ENCODE measurements at places on chromosomes 6 and 20.

GRCh38 chr6:135568379-135568778, 70.8 kb upstream of the AHI1 start:
- no peak for DNase-seq

- DNase-seq, result no peak
These were observed 52.9 kb downstream of the SLC35B3 start for GRCh38 chr6:8382434-8382833.

- no peak for DNase-seq
These were observed 1.3 kb upstream of the SMLR1 start for GRCh38 chr6:130825772-130826441.

DNA sequence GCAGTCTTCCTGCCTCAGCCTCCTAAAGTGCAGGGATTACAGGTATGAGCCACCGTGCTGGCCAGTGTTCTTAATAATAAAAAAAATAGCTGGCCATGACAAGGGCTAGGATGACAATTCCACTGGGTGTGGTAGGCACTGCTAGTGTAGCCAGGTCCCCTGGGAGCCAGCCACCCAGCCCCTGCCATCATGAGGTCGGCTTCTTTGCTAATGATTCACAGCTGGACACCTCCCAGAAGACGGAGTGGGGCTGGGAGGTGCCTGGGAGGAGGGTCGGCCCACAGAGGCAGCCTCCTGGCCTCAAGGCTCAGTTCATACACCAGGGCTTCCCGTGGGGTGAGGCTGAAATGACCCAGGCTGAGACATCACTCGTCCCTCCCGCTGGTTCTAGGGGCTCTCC, 230.4 kb downstream of the TAF4 start:
- DNase-seq, result no peak

DNA sequence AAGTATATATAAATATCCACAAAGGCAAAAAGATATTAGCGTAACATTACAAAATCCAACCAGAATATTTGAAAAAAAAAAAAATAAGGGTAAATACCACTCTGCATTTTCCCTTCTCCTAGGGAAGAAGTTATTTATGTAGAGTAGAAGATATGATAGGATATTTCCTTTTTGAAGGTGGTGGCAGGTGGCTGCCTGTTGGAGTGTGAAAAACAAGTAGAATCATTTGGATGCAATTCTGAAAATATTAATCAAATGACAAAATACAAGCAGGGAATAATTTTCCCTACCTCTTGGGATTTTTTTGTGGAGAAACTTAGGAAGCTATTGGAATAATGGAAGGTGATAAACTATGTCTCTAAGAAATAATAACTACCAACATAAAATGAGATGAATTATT, 62.5 kb upstream of the OGFRL1 start:
- DNase-seq, result no peak

- no peak for DNase-seq
These were observed 42.9 kb downstream of the GRM1 start for GRCh38 chr6:146071781-146072180.

- no peak for DNase-seq
These were observed 151.6 kb upstream of the GMDS start for GRCh38 chr6:2396846-2397630.

DNA sequence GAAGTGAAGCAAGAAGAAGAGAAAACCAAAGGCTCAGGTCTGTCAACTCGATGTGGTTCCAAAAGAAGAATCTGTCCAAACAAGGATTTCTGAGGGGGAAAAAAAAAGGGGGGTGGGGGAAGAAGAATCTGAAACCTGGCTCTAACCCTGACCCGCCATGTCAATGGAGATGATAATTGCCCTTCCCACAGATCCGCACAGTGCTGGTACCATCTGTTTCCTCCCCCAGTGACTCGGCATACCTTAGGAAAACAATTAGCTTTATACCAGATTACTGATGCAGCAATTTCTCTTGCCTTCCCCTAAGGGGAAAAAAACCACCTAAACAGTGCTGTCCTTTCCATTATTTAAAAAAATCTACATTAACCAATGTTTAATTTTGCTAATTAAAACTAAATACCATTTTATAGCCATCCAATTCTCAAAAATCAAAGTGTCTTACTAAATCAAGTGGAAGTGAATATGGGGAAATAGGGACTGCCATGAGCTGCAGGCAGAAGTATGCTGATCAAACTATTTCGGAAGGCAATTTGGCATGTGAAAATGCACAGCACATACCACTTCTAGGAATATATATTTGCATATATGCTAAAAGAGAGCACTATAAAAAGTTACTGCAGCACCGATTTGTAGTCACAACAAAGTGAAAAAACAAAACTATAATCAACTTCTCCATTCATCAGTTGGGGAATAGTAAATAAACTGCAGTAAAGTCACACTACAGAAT, 46.8 kb downstream of the MAP7 start:
- DNase-seq, result no peak

- no peak for DNase-seq
These were observed 8.0 kb downstream of the CD2AP start for GRCh38 chr6:47485491-47486135.

DNA sequence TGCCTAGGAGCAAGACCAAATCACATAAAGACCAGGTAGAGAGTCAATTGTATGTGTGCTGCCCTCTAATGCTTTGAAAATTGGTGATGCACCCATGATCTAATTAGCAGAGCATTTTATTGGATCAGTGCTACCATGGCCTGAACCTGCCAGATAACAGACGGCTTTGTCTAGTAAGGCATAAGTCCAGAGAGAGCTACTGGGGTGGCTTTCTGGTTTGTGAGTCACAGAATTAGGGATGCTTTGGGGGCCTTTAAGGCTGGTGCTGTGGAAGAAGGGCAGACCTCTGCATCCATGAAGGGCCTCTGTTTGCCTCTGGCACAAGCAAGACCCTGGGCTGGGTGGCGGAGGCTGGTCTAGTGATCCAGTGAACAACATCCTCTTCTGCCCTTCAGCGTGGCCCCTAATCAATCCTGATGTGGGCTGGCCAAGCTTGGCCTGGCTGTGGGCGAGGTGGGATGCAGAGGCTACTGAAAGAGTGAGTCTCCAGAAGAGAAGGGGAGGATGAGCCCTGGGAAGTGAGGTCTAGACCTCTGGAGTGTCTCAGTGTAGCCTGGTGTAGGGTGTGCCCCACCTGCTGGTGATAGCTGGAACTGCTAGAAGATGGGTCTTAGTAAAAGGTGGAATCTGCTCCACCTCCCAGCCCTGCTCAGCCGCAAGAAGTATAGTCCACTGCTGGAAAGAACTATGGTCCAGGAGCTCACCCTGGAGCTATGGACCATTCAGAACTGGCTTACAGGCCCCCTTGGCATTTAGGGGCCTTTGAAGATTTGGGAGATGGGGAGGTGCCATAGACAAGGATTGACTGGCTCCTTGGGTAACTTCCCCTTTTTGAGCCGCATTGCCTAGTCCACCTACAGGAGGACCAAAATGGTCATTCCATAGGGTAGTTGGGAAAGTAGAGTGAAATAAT, 36.7 kb upstream of the AAR2 start:
- peak; percentile 90 for DNase-seq

DNA sequence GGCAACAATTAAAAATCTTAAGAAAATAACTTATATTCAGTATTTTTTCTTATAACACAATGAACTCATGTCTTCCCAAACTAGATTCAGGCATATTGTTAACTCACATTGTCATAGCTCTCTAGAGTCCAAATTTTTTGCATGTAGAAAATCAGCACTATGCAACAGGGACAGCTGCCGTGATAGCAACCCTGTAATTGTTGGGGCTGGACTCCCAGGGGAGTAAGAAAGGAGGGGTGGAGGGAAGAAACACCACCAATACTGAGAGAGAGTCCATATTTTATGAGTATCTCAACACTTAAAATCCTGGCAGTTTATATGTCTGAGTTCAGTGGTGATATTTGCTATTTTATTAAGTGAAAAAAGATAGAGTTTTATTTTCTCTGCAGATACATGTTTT, 89.6 kb upstream of the HS3ST5 start:
- no peak for DNase-seq

DNA sequence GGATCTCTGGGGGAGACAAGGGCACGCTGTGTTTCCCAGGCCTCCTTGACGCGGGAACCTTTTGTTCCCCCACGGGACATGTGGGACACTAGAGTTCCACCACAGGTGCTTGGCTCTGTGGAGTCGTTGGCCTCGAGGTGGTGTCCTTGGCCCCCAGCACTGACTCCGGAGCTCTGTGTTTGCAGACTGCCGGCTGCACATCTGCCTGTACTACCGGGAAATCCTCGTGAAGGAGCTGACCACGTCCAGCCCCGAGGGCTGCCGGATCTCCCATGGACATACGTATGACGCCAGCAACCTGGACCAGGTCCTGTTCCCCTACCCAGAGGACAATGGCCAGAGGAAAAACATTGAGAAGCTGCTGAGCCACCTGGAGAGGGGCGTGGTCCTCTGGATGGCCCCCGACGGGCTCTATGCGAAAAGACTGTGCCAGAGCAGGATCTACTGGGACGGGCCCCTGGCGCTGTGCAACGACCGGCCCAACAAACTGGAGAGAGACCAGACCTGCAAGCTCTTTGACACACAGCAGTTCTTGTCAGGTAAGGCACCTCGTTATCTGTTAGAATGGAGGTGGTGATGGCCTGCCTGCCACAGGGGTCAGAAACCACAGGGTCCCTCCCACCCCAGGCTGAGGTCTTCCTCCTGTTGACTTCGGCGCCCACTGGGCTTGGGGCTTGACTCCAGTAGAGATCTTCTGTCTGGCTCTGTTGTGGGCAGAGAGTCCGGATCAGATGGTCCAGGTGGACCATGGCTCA, 9.9 kb downstream of the IRF4 start:
- no peak for DNase-seq

DNA sequence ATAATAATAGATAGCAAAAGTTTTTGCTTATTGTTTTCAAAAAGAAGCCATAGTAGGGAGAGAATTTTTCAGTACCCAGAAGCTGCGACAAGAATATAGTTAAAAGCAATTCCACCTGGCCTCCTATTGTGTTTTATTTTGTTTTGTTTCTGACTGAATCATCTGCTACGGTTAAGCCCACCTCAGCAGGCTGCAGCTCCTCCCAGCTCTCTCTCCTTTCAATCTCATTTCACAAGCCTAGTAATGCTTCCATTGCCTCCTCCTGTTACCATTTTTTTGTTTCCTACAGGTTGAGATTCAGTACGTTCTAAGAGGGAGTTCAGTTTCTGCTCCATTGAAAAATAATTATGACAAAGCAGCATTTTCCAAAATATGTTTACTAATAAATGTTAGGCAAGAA, 77.9 kb downstream of the PCSK2 start:
- DNase-seq, result no peak

GRCh38 chr20:63007360-63007645, 539 bp upstream of the BHLHE23 start:
- DNase-seq, result no peak

GRCh38 chr6:35038076-35038475, 103.1 kb downstream of the TCP11 start:
- DNase-seq, result no peak

GRCh38 chr20:35039846-35040489, 52.6 kb downstream of the TRPC4AP start:
- DNase-seq, result no peak

DNA sequence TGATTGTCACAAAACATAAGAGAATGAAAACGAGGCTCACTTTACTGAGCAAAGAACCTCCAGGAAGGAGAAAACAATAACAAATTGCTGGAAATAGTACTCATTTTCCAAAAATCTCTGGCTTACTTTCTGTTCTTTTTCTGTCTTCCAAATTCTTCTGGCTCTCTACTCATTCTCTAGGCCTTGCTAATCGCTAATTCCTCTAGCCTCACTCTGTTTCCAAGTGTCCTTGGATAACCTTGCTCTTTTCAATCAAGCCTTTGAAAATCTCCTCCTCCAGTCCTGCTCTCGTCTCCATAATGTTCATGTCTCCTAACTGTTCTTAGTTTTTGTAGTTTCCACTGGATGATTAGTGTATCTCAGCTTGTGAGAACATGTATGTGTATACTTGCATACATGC, 96.2 kb upstream of the MAP7 start:
- no peak for DNase-seq

DNA sequence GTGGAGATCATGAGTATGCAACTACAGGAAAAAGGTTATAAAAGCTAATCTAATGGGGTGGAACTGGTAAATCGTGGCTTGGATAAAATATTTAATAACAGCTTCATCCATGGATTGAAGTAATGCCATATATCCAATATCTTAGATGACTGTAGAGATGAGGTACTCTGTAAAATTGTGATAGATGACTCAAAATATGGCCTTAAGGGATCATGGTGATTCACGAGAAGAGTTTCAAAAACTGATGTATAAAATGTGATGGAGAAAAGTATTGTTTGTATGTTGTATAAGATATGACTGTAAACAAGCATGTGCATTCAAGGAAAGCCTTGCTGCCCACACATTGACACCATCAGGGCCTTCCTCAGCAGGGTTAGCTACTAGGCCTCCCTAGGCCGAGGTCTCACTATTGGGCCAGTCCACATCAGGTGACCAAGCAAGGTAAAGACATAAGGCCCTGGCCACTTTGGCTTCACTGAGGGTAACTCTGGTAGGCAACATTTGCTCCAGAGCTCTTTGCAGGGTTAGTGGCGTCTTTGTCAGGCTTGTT, 17.7 kb upstream of the CCN6 start:
- no peak for DNase-seq

DNA sequence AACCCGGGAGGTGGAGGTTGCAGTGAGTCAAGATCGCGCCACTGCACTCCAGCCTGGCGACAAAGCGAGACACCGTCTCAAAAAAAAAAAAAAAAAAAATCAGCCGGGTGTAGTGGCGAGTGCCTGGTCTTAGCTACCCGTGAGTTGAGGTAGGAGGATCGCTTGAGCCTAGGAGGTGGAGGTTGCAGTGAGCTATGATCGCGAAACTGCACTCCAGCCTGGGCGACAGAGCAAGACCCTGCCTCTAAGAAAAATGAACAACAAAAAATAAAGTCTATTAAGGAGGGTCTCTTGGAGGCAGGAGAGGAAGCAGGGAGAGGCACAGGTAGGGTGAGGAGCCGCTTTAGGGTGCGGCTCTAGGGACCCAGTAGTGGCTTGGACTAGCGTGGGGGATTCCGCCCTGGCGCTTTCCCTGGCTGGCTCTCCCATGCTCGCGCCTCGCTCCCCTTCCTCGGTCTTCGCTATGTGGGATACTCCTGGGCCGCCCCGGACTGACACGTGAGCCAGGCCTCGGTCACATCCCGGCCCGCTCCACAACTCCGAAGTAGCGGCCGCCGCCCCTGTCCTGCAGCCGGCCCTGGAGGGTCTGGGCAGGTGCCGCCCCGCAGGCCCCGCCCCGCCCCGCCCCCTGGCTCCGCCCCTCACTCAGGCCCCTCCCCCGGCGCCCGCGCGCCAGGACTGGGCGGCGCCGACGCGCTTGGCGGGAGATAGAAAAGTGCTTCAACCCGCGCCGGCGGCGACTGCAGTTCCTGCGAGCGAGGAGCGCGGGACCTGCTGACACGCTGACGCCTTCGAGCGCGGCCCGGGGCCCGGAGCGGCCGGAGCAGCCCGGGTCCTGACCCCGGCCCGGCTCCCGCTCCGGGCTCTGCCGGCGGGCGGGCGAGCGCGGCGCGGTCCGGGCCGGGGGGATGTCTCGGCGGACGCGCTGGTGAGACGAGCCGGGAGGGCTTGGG, at the start of gene MYBL2:
TSS of gene MYBL2 (plus strand) at position 739 of the 953 bp plus-strand sequence. CDS start at position 909, 170 bp downstream.
- DNase-seq, result no peak

- no peak for DNase-seq
These were observed 287.2 kb downstream of the FOXC1 start for GRCh38 chr6:1896897-1897296.

Measured in head of caudate nucleus (tissue), 42 donors.